Stimulated activated CD4-positive, alpha-beta T cell treated with anti-CD3 and anti-CD28 coated beads, TNF-alpha, amount 100 ng/mL, for 24 hours (primary cell): ENCODE measurements at places on chromosomes 1 and 21.
A peak's percentile ranks its signal among the peaks of the same experiment; 100 is the strongest.

GRCh38 chr21:26148840-26149354 is 21.7 kb downstream of the APP start:
- DNase-seq, result no peak

DNA sequence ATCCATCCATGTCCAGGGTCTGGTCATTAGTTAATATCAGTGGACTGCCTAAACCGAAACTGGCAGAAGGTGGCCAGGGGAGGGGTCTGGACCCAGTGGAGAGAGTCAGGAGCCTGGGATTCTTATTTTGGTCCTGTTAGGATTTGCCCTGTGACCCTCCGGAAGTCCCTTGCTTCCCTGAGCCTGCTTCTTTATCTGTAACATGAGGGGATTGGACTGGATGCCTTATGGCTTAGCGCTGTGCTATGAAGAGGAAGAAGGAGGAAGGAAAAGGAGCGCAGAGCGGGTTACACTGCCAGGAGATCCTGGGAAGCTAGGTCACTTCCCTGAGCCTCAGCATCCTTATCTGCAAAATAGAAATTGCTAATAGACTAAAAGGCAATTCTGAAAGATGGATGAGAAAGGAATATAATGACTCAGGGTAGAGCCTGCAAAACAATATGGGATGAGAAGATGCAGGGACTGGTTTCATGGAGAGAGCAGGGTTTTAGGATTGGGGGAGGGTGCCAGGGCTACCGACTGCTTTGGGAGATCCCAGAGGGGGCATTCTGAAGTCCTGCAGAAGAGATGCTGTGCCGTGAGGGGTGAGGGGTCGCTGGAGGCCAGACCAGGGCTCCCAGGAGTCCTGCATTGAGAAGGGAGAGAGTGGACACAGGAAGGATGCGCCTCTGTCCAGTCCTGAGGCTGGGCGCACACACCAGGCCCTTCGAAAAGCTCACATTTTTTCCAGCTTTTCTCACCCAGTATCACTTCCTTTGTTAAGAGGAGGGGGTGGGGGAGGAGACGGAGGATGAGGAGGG is 460 bp upstream of the ADORA1 start:
- no peak for DNase-seq

- DNase-seq, result no peak
These were observed 423.5 kb upstream of the PROX1 start for GRCh38 chr1:213564215-213564659.

GRCh38 chr1:57340334-57341070 is 83.4 kb downstream of the DAB1 start:
- DNase-seq, result no peak

GRCh38 chr21:32765058-32765457 is 6.5 kb downstream of the PAXBP1 start:
- no peak for DNase-seq

GRCh38 chr1:222880587-222880986 is 65.7 kb downstream of the DISP1 start:
- peak; percentile 19 for DNase-seq

GRCh38 chr1:15696956-15697521 is 12.9 kb downstream of the PLEKHM2 start:
- DNase-seq, result no peak

DNA sequence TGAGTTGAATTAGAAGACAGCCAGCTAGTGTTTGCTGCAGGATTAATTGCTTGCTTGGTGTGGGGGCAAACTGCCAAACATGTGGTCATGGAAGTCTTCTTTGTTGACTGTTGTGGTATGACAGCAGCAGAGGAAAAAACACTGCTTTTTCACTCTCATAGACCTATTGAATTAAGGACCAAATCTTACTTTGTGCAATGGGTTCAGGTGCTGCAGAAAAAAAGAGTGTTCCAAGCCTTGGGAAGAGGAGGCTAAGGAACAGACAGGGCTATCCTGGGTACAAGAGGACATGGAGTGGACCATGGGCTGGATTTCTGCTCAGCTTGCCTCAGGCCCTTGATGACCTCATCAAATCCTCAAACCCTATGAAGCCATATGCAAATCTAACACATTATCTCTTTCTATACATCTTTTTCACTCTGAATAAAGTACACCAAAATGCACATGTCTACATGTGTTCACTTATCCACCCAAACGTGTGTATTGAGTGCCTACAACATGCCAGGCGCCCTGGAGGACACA is 61.5 kb downstream of the SIPA1L2 start:
- no peak for DNase-seq

GRCh38 chr1:66402194-66402593 is 131.8 kb upstream of the SGIP1 start:
- no peak for DNase-seq

GRCh38 chr1:26705788-26706311 is 10.0 kb downstream of the ARID1A start:
- DNase-seq, result no peak

DNA sequence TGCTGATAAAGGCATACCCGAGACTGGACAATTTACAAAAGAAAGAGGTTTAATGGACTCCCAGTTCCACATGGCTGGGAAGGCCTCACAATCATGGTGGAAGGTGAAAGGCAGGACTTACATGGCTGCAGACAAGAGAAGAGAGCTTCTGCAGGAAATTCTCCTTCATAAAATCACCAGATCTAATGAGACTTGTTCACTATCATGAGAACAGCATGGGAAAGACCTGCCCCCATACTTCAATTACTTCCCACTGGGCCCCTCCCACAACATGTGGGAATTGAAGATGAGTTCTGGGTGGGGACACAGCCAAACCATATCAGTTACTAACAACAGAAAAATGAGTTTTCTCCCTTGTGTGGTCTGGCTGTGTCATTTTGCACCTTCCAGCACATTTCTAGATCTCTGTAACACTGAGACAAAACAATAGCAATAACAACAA is 741.4 kb downstream of the KCNT2 start:
- DNase-seq, result no peak

DNA sequence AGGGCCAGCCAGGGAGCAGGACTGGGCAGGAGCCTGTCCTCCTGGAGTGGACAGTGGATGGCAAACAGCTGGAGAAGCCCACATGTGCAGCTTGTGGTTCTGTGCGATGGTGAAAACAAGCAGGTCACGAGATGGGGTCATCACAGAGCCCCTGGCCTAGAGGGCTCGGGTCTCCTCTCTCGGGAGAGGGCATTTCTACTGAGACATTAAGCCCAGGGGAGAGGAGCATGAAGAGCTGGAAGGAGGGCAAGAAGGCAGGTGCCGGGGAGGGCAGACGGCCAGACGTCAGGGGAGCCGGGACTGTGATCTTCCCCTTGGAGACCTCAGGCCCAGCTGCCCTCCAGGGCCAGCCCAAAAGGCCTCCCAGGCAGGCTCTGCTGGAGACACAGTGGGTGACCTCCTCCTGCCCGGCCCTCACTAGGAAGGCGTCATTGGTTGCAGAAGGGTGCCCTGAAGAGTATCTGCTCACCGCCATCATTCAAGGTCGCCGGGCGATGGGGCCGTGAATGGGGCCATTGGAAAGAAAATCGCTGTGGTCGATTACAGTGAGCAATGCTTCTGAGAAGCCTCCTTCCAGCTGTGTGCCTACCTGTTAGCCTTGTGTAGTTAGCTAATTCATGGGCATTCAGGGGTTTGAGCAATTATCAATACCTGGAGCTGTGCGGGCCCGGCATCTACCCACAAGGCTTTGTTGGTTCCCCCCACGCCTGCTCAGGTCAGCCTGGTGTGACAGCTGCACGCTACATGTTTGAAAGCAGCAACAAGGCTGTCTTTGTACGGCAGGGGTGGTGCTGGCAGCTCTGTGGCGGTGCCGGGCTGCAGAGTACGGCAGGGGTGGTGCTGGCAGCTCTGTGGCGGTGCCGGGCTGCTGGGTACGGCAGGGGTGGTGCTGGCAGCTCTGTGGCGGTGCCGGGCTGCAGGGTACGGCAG is 72.3 kb upstream of the ACTRT2 start:
- DNase-seq, result no peak

DNA sequence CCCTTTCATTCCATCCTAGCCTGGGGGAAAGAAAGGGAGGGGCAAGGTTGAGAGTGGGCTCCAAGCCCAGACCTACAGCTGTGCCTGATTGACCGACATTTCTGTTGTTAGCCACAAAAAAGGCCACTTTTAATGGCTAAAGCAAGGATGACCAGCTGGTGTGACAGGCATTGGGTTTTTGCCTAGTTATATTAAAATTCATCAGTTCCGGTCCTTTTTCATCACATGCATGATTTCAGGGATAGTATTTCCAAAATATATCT is 192.3 kb downstream of the ZNF326 start:
- no peak for DNase-seq

DNA sequence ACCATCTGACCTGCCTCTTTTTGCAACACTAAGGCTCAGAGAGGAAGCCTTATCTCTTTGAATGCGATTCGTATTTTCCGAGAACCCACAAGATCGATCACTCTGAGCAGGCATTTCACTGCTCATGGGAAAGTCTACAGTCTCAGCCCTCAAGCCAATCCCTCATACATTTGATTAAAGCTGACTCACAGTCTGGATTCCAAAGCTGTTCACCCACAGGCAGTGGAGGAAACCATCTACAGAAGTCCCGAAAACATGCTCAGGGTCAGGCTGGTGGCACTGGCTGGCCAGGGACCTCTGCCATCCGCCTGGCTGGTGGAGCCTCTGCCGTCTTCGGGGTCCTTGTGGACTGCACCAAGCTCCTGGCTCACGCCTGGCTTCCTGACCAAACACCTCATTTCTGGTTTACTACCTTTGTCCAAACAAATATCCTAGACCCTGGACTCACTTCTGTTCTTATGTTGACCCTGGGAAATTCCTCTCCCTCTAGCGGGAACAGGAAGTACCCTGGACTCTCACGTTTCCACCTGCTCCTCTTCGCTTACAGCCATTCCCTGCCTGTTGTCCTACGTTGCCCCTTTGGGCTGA is 650.0 kb downstream of the SMYD3 start:
- no peak for DNase-seq

DNA sequence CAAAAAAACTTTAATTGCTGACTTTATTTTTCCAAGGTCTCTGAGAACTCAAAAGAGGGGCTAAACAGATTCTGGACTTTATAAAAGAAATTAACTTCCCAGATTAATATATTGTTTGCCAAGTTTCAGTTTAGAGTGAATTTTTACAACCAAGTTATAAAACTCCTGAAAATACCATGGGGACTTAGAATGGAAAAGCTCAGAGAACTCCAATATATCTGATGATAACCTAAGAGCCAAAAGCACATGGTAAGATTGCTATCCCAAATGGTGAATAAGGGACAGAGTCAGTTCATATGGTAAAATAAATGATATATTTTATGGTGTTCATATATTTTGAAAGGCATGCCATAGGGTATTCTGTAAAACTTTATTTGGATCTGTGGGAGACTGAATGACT is 470.9 kb downstream of the TTLL7 start:
- no peak for DNase-seq

DNA sequence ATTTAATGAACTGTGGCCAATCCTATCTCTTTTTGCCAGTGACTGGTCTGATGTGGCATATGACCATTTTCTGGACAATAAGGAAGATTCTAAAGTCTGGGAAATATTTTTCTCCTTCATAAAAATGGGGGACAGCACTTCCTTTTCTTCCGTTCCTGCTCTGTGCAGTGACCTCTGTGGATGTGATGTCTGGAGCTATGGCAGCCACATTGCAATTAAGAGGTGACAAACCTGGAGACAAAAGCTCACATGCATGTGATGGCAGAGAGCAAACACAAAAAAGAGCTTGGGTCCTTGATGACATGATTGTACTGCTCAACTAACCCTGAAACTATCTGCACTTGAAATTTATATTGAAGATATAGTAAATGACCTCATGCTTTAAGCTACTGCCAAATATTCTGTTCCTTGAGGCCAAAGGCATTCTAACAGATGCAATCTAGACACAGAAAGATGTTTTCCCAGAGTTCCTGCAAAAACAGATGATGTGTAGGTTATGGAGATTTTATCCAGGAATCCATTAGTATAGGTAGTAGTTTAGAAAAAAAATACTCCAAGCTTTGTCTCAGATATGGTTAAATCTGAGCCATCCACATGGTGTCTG is 2.2 kb upstream of the MAGI3 start:
- DNase-seq, result no peak

GRCh38 chr1:147721716-147722115 is 38.7 kb downstream of the GJA5 start:
- no peak for DNase-seq

- DNase-seq, result no peak
These were observed 185.4 kb downstream of the TTLL7 start for GRCh38 chr1:83813576-83813975.

DNA sequence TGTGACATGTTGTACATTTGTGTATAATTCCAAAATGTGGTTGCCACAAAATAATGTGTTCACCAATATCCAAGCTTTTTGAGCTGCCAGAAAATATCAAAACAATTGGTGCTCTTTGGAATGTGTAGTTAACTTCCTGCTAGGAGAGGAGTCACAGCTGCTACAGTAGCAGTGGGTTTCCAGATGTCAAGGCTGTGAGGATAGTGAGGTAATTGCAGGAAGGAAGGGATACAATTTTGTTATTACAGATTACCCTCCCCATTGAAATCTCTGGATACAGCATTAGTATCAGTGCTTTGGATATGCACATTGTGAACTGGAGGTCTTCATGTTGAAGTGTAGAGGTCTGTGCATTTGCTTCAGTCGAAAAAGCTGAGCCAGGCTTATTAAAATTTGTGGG is 253.2 kb downstream of the PTPRC start:
- no peak for DNase-seq

DNA sequence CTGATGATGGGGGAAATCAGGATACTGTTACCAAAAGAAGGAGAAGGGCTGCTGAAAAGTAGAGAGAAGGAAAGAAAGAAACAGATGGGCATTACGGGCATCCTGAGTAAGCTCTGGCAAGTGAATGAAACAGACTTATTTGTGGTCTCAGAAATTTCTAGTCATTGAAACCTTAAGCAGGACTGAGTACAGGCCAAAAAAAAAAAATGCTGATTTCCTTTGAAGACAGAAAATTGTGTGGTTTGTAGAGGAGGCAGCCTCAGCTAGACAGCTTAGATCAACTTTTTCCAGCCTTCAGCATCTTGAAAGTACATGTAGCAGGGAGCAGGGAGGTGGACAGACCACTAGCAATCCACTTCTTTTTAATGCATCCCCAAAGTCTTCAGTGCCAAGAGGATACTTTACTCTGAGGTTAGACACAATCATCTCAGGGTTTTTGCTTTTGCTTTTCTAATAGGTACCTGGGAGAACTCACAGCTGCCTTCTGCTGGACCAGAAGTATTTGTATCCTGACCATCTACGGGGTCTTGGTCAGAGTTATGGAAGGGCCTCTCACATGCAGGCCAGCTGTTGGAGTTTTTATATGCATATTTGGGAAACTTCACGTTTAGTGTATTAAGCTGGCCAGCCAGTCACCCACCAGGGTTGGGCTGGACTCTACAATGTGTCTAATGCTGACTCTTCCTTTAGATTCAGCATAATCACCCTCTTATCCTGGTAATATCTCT is 10.6 kb upstream of the CAPZB start:
- no peak for DNase-seq

GRCh38 chr1:47444562-47445465 is 7.0 kb downstream of the FOXD2 start:
- no peak for DNase-seq

- no peak for DNase-seq
These were observed 434.8 kb downstream of the CAMTA1 start for GRCh38 chr1:7220007-7220406.

DNA sequence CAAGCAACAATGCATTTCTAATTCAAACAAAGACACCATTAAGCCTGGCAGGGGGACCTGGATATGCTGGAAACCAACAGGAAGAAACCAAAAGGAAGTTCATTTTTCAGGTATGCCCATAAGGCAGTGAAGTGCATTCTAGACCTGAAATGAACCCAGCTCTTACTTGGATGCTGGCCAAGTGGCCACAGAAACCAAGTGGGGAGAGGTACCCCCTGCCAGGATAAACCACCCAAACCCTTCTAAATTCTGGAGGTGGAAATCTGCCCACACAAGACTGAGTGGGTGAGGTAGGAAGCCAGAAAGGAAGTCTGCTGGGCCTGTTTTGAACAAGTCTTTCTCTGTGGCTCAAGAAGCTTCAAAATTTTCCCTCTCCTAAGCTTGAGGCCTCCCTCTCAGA is 2.6 kb downstream of the CD5L start:
- DNase-seq, result no peak
